ENCODE measurements at places on chromosomes 2 and 18.

DNA sequence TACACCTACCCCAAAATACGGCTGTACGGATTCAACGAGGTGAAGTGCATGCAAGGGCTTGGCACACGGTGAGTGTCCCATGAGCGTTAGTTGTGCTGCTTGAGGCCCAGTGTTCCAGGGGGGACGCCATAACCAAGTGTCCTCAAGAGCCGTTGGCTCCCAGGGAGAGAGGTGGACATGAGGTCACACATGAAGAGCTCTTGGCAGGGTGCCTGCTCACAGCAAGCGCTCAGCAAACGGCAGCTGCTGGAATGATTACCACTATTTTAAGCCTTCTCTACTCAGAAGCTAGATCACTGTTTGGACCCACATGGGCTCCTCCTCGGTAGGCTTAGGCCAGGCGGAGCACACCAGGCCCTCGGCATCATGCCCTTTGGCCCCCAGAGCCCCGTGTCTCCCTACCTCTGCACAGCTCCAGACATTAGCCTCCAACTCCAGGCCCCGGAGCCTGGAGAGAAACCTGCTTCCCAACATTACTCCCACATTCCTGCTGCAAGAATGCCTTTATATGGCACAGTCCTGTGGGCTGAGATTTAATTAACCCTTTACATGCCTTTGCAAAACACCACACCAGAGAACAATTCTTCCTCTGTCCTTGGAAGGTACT, 68.4 kb upstream of the PPP1CB start:
- no peak for DNase-seq

DNA sequence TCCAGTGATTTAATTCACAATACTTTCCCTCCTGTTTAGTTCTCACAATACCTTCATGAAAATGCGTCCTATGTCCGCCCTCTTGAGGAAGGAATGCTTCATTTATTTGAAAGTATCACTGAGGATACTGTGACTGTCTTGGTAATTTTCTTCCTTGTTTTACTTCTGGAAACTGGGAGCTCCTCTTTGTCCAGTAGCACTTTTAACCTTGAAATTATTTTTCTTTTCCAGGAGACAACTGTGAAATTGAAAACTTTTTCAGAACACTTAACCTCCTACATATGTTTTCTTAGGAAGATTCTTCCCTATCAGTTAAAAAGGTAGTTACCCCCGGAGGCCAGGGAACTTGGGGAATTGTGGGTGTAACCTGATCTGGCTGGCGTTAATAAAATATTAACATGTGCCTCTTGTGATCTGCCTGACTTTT, 58.9 kb upstream of the STON1 start:
- DNase-seq = no peak

DNA sequence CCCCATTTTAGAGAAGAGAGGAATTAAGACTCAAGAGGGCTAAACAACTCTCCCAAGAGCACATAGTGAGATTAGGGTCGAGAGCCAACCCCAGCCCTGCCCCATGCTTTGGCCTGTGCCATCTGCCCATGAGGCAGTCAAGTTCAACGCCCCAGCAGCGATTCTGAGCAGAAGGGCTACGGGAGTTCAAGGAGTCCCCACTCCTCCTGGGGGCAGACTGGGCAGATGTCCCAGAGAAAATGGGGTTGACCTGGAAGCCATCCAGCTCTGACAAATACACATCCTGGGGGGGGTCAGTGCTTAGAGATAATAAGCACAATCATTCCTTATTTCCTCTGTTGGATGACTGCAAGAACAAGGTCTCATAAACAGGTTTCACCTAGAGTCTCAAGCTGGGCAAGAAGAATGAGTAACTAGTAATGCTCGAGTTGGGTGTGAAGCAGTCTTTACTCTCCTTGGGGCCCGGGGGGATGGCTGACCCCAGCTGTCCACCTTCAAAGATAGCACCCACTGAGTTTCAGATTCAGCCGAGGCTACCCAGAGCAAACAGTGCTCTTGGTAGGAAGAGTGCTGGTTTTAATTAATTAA, 716.4 kb downstream of the RNF144A start:
- DNase-seq = no peak

DNA sequence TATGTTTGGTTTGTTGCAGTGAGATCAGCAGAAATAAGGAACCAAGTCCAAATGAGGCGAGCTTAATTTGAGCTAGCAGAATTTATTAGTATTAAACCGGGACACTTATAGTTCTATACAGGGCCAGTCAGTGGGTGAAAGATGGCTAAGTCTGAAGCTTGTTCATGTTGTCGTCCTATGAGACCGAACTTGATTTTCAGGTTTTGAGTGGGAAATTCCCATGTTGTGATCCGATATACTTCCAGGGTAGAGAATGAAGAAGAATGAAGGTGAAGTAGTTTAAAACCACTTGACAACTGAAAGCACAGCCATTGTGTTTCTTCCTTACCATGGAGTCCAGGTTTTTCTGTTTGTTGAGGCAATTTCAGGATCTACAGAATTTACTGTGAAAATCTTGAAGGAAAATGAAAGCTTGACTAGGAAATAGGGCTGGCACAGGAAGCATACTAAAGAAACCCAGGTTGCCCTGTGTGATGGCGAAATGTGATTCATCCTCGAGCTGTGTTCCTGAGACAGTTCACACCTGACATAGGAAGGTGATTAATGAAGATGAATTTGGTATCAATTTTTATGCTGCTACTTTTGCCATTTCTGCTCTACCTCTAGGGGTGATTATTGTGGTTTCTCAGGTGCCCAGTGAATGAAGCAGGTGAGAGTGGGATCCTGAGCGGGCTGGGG, 37.6 kb upstream of the MGAT5 start:
- DNase-seq = no peak

DNA sequence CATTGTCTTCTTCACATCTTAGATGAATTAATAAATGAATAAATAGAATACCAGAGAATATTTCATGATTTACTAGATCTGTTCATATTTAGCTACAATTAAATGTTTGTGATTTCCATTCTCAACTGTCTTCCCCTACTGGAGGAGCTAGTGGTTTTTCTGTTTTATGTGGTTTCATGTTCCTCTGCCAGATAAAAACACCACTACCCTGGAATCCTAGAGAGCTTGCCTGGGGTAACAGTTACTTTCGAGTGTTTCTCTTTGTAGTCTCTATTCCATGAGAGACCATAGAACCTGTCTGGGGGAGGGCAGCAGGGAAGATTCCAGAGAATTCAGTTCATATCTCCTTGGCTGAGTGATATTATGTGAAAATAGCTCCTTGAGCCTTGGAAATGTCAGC, 349.2 kb downstream of the INSIG2 start:
- no peak for DNase-seq

- DNase-seq = no peak
Measured at GRCh38 chr18:46035696-46036680, 36.1 kb downstream of the PSTPIP2 start.

DNA sequence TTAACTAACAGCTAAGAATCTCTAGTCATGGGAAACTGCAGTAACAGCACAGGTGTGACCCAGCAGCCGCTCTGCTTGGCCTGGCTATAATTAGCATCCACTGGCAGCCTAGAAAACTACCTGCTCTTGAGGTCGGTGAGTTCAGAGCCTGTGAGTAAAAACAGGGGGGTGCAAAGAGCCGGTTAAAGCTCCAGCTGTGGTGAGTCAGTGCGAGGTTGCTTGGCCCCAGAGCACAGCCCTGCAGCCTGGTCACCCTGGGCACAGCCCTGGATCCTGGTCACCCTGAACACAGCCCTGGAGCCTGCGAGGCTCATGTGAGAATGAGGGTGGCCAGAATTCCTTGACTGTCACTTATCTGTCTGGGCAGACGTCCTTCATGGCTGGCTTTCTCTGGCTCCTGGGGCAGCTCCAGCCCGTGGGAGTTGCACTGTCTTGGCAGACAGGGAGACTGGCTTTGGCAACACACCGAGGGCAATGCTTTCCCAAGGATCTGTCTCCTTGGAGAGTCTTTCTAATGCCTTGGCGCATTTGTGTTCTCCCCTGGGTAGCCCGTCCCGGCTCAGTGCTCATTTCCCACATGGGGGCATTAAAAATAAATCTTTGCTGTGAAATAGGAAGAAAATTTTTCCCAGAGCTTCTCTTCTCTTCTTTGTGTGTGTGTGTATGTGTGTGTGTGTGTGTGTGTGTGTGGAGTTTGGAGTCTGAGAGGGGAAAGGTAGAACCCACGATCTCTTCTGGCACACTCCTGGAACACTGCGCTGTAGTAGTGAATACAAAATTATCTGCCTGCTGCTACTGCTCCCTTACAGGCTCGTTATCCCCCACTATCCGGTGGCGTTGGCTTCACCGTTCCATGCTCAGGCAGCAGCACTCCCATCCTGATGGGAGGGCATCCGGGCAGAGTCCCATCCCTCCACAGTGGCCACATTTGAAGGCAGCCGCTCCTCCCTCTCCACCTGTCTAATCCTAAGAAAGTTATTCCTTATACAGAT, 250.2 kb upstream of the MEX3C start:
- no peak for DNase-seq

DNA sequence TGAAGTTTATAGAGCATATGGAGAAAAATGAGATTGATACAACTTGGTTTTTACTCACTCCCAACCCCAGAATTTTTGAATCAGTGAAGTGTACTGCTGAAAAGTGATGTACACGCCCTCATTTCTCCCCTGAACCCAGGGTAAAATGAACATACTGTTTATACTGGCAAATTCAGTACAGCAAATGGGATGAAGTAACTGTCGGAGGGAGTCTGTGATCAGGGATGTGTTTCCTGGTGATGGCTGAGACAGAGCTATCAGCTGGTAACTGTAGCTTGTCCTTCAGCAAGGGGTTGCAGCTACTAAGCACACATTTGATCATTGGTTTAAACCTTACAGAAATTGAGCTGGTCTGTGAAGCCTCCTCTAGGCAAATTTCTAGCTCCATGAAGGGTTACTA, 191.6 kb downstream of the PTPRM start:
- DNase-seq = no peak

GRCh38 chr2:60364491-60364890, 189.0 kb downstream of the BCL11A start:
- no peak for DNase-seq

DNA sequence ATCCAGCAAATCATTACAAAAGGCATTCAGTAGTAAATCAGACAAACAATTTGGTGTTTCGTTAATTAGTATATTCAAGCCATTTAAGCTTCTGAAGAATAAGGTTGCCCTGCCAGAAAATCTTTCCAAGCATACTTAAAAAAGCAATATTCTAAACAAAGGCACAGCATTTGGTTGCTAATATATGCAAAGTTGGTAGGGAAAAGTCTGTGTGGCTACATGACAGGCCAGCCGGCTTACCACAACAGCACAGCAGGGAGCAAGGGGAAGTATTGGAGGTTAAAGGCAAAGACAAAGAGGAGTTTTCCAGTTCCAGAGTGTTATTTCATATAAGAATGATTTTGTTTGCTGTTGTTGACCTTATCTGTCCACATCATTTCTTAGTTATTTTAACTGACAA, 282.3 kb downstream of the MBD5 start:
- no peak for DNase-seq

GRCh38 chr2:172323256-172323655, 104.1 kb upstream of the ITGA6 start:
- DNase-seq = no peak

- no peak for DNase-seq
Measured at GRCh38 chr2:118848381-118849225, 1.2 kb upstream of the EN1 start.

- DNase-seq = no peak
Measured at GRCh38 chr18:31876707-31877106, 66.2 kb downstream of the TRAPPC8 start.

DNA sequence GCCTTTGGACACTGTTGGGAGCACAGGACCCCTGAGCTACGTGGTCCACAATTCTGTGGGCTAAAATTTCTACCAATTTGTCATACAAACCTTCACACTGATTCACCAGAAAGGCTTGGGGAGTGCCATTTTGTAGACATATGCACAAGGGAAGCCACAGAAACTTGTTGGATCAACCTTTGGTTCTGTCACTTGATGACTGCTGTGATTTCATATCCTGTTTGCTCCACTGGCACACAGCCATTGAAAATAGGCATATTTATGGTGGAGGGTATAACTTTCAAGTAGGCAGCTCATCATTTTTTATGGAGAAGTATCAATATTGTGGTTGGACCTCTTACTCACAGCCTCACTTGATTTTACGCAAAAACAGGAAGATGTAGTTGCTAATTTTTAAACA, 10.5 kb downstream of the NAPG start:
- no peak for DNase-seq

- no peak for DNase-seq
Measured at GRCh38 chr2:38907743-38908562, 18.3 kb downstream of the ARHGEF33 start.

DNA sequence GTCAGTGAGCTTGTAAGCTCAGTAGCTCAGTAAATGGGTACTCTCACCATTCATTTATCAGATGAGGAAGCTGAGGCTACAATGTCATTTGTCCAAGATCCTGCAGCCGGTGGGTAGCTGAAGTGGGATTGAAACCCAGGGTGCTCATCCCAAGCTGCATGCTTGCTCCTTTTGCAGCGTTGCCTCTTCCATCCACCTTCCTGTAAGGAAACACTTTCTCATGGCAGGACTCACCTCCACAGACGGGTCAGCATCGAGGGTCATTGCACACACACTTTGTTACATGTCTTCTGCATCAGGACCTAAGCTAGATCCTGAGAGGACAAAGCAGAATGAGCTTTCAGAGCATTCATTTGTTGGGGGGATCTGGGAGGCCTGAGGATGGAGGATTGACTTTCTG, 60.7 kb downstream of the ACOXL start:
- DNase-seq = no peak

DNA sequence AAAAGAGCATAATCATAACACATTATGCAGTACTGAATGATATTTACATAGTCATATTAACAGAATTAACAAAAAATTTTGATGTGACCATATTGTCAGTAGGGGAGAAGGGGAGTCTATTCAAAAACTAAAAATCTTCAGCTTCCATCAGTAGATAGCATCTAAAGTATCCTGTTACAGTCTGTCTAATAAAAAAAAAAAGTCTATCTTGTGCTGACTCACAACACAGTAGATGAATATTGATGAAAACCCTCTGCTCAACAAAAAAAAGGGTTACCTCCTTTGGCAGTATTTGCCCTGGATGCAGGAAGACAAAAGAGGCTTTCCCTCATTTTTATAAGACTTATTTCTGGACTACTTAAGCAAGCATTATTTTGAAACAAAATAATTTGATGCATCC, 27.3 kb downstream of the GRB14 start:
- DNase-seq = no peak

DNA sequence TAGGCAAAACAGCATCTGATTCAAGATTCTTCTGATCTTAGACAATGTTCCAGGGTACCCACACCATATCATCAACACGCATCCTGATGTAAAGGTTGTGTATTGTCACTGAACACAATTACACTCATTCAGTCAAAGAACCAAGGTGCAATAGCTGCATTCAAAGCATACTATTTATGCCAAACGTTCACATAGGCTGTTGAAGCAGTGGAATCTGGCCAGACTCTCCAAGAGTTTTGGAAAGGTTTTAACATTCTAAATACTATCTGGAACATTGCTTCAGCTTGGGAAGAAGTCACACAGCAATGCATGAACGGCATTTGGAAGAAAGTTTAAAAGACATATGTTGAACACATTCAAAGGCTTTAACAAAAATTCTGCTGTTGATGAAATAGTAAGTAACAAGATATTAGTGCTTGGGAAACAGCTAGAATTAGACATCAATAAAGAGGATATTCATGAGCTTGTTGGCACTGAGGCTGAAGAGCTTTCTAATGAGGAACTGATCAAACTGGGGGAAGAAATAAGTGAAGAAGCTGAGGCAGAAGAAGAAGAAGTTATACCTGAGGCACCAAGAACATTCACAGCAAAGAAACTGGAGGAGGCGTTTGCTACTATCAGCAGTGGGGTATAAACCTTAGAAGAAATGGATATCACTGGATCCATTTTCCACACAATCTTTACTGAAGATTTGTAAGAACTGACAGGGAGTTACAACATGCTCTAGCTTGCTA, 47.6 kb upstream of the MSH6 start:
- DNase-seq = no peak
